Stimulated activated CD8-positive, alpha-beta memory T cell treated with anti-CD3 and anti-CD28 coated beads, Interleukin-4, amount 100 ng/mL, for 1 hour (primary cell): ENCODE measurements at places on chromosomes 3 and 15.

DNA sequence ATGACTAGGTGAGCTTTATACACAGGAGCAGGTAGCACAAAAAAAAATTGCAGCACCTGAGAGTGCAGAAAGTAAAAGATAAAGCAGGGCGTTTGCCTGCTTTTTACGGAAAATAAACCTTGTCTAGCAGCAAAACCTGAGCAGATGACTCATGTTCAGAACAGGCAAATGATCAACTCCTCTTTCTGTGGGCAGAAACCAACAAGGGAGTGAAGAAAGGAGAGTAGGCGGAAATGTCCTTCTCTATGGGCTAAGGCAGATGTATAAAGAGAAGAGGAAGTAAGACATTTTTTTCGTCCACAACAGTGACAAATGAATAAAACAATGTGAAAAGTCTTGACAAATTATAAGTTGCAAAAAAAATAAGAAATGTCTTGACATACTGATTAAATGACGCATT lies 24.5 kb upstream of the GMNC start:
- DNase-seq = no peak

GRCh38 chr15:41337631-41338522 lies 5.2 kb downstream of the NUSAP1 start:
- no peak for DNase-seq

GRCh38 chr3:21879184-21879886 lies 128.3 kb upstream of the ZNF385D start:
- DNase-seq = no peak

- DNase-seq = no peak
Observed at GRCh38 chr15:41269887-41270286, 38.8 kb downstream of the CHP1 start.

DNA sequence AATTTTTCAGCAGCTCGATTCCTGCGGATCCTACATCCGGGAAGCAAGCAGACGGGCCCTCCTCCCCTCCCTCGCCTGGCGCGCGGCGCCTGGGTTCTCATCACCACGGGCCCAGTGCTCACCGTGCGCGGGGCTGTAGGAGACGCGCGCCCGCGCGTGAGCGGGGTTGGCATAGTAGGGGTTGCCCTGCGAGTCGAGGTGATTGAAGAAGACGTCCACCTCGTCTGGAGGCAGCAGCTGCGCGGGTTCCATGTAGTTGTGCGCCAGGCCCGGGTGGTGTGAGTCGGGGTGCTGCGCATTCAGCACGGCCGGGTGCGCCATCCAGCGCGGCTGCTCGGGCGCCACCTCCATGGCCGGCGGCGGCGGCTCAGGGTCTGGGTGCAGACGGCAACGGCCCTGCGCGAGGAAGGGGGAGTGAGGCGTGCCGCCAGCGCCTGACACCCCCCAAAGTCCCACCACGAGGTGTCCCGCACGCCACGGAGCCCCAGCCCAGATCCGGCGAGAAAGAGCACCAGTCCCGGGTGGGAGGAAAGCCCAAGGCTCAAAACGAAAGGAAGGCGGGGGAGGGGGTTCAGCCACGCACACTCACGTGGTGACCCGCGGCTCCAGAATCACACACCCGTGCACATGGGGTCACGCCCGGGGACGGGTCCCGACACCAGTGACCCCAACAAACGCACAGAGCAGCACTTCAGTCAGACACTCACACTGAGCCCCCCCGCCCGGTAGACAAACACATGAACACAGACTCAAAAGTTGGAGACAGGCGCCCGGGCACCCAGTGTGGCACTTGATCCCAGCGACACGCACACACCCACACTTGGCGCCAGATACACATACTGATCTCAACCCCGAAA lies 6.1 kb downstream of the GATA2 start:
- DNase-seq = no peak
